ENCODE measurements at places on chromosomes 4 and X. TPM values are rescaled to one million over a fixed set of nuclear protein-coding genes. Genes with fewer than 3 reads are reported as not detected.

The MAGEC1 gene
- not detected for total RNA-seq

The PTCHD1 gene
- 11.1 TPM for total RNA-seq

The CRLF2 gene
- total RNA-seq: under 0.01 TPM

The COL4A5 gene
- total RNA-seq: 15.2 TPM

The CLDN2 gene
- total RNA-seq: not detected

The TTC29 gene
- total RNA-seq: 0.74 TPM

Measured in temporal lobe (tissue), 4 donors.